ENCODE measurements at places on chromosomes 1 and 21. TPM values are rescaled to one million over a fixed set of nuclear protein-coding genes. Genes with fewer than 3 reads are reported as not detected.

GRCh38 chr1:15339570-15339969 is 70.1 kb upstream of the EFHD2 start:
- no peaks in the 10 kb centered on the region for H3K27me3 ChIP-seq
- H3K4me1 ChIP-seq = peaks cover 2% of the 10 kb centered on the region
- peak; percentile 5 for DNase-seq
- H3K27ac ChIP-seq = no peak overlapping the region

DNA sequence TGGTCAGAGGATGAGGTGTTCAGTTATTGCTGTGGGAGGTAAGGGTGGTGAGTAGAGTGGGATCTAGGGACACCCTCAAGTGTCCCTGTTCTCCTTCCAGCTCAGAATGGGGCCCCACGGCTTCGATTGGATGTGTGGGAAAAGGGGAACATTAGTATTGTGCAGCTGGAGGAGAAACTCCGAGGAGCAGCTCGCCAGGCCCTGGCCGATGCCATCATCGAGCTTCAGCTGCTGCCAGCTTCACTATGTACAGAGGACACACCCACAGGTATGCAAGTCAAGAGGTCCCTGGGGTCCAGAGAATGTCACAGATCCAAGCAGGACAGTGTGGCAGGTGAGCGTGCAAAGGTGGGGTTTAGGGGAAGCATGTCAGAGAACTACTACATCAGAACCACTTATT is 13.9 kb downstream of the HYI start:
- no peaks in the 10 kb centered on the region for H3K4me1 ChIP-seq
- H3K36me3 ChIP-seq = no peaks in the 10 kb centered on the region
- H3K27ac ChIP-seq = no peak overlapping the region

- no peaks in the 10 kb centered on the region for H3K36me3 ChIP-seq
- no peak for DNase-seq
- H3K4me1 ChIP-seq = peaks cover 2% of the 10 kb centered on the region
- no peak overlapping the region for H3K4me3 ChIP-seq
- no peaks in the 10 kb centered on the region for H3K27me3 ChIP-seq
- no peak overlapping the region for H3K27ac ChIP-seq
These were observed 63.7 kb downstream of the ZC3H11B start for GRCh38 chr1:219549215-219549614.

DNA sequence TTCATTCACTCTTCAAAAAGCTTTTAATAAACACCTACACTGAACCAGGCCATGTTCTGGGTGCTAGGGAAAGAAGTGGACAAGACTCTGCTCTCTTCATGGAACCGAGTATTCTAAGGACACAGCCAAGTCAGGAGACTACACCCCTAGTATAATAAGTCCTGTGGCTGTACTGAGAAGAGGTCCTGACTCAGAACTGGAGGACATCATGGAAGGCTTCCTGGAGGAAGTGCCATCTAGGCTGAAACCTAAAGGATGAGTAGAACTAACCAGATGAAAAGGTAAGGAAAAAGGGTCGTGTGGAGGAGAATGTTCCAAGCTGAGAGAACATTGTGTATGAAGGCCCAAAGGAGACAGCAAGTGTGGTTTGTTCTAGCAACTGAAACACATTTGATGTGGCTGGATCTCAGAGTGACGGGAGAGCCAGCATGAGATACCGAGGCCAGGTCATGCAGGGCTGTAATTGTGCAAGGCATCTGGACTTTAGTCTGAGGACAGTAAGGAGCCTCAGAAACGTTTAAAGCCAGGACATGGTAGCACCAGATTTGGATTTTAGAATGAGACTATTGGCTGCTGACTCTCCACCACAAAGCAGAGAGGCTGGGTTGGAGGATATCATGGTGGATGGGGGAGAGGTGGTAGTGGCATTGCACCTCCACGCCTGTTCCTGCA is 82.5 kb downstream of the LRRN2 start:
- H3K4me1 ChIP-seq = no peaks in the 10 kb centered on the region
- H3K4me3 ChIP-seq = no peak overlapping the region
- H3K27ac ChIP-seq = no peak overlapping the region
- DNase-seq = no peak
- no peaks in the 10 kb centered on the region for H3K27me3 ChIP-seq
- no peaks in the 10 kb centered on the region for H3K36me3 ChIP-seq

DNA sequence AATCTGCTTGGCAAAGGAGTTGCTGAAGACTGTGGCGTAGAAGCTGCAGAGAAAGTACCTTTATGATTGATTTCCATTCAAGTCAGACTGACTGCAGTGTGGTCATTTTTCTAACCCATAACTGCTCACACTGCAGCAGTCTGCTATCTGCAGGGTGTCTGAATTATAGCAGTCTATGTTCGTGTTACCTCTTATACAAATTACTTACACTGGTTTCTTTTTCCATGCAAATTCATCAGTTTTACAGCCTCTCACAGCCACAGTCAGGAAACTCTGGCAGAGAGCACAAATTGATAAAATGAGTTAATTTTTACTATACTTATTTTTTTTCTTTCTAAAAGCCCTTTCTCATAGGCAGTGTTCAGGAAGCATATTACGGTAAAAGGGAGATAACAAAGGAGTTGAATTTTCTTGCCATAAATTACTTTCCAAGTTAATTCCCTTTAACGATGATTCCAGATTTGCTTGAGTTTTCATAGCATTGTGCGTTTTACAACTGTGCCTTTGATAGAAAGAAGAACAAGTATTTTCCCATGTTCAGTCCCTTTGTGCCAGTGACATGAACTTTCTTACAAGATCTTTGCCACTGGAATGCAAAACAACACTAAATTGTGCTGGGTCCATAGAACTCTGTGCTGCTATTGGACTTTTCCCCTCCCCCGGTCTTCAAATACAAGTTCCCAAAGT is 261.5 kb downstream of the NFIA start:
- H3K4me1 ChIP-seq = no peaks in the 10 kb centered on the region
- H3K4me3 ChIP-seq = no peak overlapping the region
- no peaks in the 10 kb centered on the region for H3K27me3 ChIP-seq
- peaks cover 2% of the 10 kb centered on the region for H3K36me3 ChIP-seq

GRCh38 chr1:156581661-156582387 is 2.3 kb downstream of the TTC24 start:
- peak; percentile 61 for DNase-seq
- no peaks in the 10 kb centered on the region for H3K36me3 ChIP-seq
- no peak overlapping the region for H3K27ac ChIP-seq
- no peak overlapping the region for H3K4me3 ChIP-seq
- no peaks in the 10 kb centered on the region for H3K4me1 ChIP-seq
- no peaks in the 10 kb centered on the region for H3K27me3 ChIP-seq

- H3K36me3 ChIP-seq = no peaks in the 10 kb centered on the region
- H3K4me3 ChIP-seq = no peak overlapping the region
- no peak for DNase-seq
- no peak overlapping the region for H3K27ac ChIP-seq
- H3K4me1 ChIP-seq = no peaks in the 10 kb centered on the region
These were observed 103.5 kb upstream of the ZBTB40 start for GRCh38 chr1:22347854-22348760.

DNA sequence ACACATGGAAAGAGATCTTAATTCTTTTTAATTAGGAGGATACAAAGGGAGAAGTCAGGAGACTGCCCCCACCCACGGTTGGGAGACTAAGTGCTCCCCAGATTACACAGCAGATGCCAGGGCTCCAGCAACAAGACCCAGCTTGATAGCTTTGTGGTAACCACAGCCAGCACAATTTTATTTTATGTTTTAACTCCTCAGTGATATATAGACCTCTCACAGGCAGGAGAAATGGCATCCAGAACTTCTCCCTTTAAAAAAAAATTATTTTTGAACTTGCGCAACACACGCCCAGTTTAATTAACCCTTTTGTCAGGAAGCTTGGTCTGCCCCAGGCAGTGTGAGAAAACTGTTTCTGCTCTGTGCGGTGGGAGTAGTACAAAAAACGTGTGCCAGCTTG is 62.6 kb upstream of the ACOT11 start:
- DNase-seq = no peak
- H3K4me1 ChIP-seq = no peaks in the 10 kb centered on the region
- H3K4me3 ChIP-seq = no peak overlapping the region
- no peak overlapping the region for H3K27ac ChIP-seq

GRCh38 chr21:37367703-37368540 is 1.3 kb downstream of the DYRK1A start:
- H3K27me3 ChIP-seq = no peaks in the 10 kb centered on the region
- no peaks in the 10 kb centered on the region for H3K36me3 ChIP-seq
- H3K27ac ChIP-seq = peak overlapping the region; percentile 99

DNA sequence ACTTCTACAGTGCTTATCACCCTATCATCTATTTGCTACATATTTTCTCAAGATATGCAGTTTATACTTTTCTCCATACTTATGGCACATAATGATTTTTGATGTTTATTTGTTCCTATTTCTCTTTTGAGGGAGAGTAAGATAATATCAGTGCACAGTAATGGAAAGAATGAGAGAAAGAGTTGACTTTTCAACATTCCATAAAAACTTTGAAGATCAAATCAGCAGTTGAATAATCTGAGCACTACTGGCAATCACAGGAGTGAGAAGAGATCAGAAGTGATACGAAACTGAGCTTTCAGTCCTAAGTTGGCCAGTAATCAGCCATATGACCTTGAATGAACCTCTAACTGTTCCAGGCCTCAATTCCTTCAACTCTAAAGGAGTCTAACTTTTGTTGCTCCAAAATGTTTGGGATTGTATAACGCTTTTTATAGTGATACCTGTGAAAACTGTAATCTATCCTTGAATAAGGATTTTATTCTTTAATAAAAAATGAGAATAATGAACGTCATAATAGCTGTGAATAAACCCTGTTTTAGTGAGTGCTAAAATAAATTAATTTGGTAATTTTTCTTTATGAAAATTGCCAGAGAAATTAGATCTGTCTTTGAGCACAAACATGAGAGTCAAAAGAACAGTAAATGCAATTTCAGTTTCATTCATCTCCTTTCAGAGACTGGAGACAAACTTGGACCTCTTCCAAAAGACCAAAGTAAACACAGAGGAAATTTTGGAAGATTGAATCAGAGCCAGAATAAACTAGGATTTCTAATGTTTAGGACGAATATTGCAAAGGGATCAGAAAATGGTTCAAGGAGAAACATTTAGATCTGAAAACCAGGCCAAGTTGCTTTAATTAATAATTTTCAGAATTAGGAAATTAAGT is 309.9 kb downstream of the ADGRL2 start:
- no peak for DNase-seq
- no peaks in the 10 kb centered on the region for H3K27me3 ChIP-seq
- H3K36me3 ChIP-seq = no peaks in the 10 kb centered on the region
- no peak overlapping the region for H3K4me3 ChIP-seq
- H3K27ac ChIP-seq = no peak overlapping the region
- peaks cover 3% of the 10 kb centered on the region for H3K4me1 ChIP-seq

DNA sequence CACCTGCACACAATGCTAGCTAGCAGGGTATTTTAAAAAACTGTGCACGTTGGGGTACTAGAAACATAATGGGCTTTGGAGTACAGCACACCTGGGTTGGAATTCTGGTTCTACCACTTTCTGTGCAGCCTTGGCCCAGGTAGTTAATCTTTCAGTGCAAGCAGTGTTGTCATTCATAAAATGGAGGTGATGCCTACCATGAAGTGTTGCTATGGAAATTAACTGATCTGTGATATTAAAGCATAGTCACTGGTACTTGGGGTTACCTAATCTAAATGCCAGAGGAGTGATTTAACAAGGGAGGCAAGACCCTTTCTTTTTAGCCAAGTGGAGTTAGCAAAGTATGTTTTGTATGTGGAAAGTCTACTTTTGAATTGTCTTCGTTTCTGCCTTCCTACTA is 18.0 kb downstream of the ATP1B1 start:
- no peak for DNase-seq
- H3K27me3 ChIP-seq = no peaks in the 10 kb centered on the region
- peaks cover 3% of the 10 kb centered on the region for H3K4me1 ChIP-seq
- H3K4me3 ChIP-seq = no peak overlapping the region
- H3K36me3 ChIP-seq = no peaks in the 10 kb centered on the region

DNA sequence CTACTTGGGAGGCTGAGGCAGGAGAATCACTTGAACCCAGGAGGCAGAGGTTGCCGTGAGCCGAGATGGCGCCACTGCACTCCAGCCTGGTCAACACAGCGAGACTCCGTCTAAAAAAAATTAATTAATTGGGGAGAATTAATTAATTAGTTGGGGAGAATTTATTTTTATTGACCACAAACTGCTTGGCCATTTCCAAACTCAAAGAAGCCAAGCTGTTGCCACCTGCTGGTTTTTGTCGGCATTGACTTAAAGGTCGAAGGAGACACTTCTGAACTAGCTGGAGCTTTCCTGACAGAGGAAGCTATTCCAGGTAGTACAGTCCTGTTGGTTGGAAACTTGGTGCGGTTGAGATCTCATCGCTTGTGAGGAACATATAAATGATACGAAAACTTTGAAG is 13.1 kb downstream of the MAP1LC3C start:
- no peaks in the 10 kb centered on the region for H3K4me1 ChIP-seq
- no peaks in the 10 kb centered on the region for H3K27me3 ChIP-seq
- H3K27ac ChIP-seq = no peak overlapping the region
- H3K4me3 ChIP-seq = no peak overlapping the region
- H3K36me3 ChIP-seq = no peaks in the 10 kb centered on the region
- no peak for DNase-seq

GRCh38 chr1:16300436-16300835 is 51.8 kb downstream of the FBXO42 start:
- H3K4me1 ChIP-seq = peaks cover 3% of the 10 kb centered on the region
- DNase-seq = no peak
- no peaks in the 10 kb centered on the region for H3K27me3 ChIP-seq

GRCh38 chr1:157384258-157384657 is 168.1 kb downstream of the FCRL5 start:
- no peak for DNase-seq
- H3K27me3 ChIP-seq = no peaks in the 10 kb centered on the region
- no peak overlapping the region for H3K27ac ChIP-seq
- H3K4me1 ChIP-seq = no peaks in the 10 kb centered on the region
- no peaks in the 10 kb centered on the region for H3K36me3 ChIP-seq

DNA sequence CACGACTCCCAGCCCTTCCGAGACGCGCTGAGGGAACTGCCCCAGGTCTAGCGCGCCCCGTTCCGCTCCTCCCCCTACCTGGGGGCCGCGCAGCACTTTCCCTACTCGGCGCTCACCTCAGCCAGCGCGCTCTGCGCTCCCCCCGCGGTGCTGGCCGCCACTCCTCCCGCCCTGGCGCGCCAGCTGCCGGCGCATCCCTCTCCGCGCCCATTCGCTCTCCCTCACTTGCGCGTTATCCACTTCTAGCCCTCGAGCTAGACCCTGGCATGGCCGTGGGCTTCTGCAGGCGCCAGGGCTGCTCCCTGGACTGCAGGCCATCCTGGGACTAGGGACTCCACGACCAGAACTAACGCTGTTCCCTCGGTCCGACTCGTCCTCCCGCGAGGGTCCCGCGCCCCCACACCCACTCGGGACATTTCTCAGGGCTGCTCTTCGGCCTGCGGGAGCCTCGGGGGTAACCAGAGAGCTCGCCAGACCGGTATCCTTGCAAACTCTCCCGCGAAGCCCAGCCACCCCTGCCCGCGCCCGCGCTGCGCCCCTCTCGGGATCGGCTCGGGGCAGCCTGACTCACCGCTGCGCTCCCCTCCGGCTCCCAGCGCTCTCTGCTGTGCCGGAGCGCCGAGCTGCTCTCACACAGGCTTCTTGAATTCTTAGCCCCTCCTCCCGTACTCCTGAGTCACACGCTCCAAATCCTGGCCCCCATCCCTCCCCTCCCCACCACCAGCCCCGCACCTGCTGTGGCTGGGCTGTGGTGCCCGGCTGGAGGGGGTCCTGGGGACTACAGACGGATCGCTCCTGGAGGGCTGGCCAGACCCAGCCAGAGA is at the start of gene NGF:
Gene NGF, minus strand, starts transcription at position 617 of the 824 bp plus-strand sequence. CDS start 51,454 bp downstream, outside the sequence.
- H3K4me1 ChIP-seq = peaks cover 14% of the 10 kb centered on the region
- no peaks in the 10 kb centered on the region for H3K36me3 ChIP-seq
- DNase-seq = peak; percentile 92

Gene UTS2
- 0.27 TPM for total RNA-seq

Gene MPZL1
- 101 TPM for total RNA-seq

Gene UFC1
- 64.2 TPM for total RNA-seq

Gene SAMD11
- total RNA-seq = 44.3 TPM

Gene CD5L
- 1.0 TPM for total RNA-seq

Gene HSPA6
- total RNA-seq = 9.0 TPM

Gene OR2T2
- not detected for total RNA-seq

Gene TBCE
- 23.2 TPM for total RNA-seq

Gene WLS
- 47.3 TPM for total RNA-seq

Gene CACHD1
- 26.5 TPM for total RNA-seq

Measured in aorta (tissue), 5 donors.